Stimulated activated CD4-positive, alpha-beta T cell treated with anti-CD3 and anti-CD28 coated beads, Interleukin-1b, Interleukin-23, amount 100 ng/mL, for 1 hour (primary cell): ENCODE measurements at places on chromosomes 4 and X.

GRCh38 chr4:159428975-159429692 is 326.3 kb downstream of the RAPGEF2 start:
- no peak for DNase-seq

GRCh38 chr4:31089815-31090214 is 369.6 kb downstream of the PCDH7 start:
- DNase-seq: no peak

- no peak for DNase-seq
Measured at GRCh38 chrX:10296576-10296975, 139.8 kb downstream of the CLCN4 start.

- DNase-seq: no peak
Measured at GRCh38 chr4:123786920-123787319, 390.3 kb downstream of the SPRY1 start.

- no peak for DNase-seq
Measured at GRCh38 chrX:11757719-11758399, at the start of gene MSL3. TSS of gene MSL3 (plus strand) at chrX:11758237. CDS start at chrX:11758264, 27 bp downstream.

- no peak for DNase-seq
Measured at GRCh38 chr4:22500831-22501714, 14.8 kb downstream of the ADGRA3 start.

GRCh38 chrX:3181846-3182245 is 140.6 kb downstream of the ARSF start:
- DNase-seq: no peak

GRCh38 chr4:79851625-79852304 is 221.3 kb downstream of the ANTXR2 start:
- DNase-seq: no peak

GRCh38 chr4:100494166-100494565 is 23.7 kb downstream of the EMCN start:
- DNase-seq: no peak
